ENCODE measurements at places on chromosomes 2 and 18.

DNA sequence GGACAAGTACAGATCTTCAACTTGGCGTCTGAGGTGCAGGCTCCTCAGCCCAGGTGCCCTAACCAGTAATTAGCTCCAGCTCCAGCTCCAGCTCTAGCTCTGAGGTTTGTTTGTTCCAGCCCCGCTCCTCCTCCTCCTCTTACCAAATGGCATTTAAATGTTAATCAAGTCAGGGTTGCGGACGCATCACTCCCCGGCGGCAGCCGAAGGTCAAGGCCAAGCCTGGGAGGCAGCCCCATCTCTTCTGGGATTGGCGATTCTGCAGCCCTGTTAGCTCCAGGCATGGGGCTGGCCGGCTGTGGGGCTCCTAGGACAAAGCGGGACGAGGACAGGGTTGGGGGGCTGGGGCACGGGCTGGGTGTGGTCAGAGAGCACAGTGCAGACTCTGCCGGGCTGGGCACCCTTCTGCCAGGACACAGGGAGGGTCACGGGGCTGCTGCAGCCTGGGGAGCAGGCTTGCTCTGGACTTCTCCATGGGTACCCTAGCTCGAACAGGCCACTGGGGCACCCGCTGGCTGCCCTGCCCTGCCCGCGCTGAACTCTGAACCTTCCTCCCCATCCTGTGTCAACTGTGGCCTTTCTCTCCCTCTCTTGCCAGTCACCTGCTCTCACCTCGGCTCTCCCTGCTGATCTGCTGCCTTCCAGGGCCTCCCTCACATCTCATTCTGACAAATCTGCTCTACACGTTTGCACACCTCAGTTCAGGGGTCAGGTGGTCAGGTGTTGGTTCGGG, 203.3 kb downstream of the CELF4 start:
- DNase-seq = no peak

- DNase-seq = no peak
Measured at GRCh38 chr2:535222-535621, 142.0 kb downstream of the TMEM18 start.

DNA sequence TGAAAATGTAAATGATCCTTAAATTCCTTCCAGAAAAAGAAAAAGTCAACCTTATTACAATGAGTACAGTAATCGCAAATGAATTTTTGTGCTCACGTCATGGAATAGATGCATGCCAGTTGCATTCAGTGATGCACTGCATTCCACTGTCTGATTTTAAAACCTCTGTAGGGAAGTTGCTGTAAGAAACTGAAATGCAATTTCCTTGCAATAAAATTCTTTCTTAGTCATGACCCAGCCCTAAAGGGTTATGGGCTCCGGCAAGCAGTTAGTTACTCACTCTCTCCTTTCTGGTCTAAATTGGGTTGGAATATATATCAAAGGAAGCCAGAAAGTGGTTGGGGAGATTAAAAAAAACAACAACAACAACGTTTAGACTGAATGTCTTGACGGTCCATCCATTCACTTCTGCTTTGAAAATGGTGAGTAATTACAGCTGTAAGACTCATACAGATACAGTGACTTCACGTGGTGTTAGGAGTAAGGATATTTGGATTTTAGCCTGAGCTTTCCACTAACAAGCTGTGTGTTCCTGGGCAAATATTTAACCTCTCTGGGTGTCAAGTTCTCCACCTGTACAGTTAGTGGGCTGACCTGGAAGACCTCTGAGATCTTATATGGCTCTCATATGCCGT, 8.6 kb upstream of the RND3 start:
- DNase-seq = no peak

DNA sequence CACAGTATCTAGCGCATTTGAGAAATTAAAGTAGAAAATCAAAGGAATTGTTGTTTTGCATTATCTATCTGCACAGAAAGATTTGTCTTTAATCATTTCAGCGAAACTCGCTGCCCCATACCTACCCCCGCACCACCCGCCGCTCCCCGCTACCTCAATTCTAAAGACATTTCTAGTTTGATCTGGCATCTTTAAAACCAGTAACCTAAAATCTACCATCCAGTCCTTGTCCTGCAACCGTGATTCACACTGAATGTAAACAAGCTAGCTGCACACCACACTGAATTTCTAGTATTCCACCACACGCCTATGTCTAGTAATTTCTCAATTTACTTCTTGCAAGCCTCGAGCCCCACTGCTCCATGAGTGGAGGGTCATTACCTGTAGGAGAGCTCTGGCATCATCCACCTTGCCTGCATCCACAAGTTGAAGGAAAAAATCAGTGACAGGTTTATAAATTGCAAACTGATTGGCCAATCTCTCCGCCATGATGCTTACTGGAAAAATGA, 60.1 kb downstream of the ABCG8 start:
- no peak for DNase-seq

DNA sequence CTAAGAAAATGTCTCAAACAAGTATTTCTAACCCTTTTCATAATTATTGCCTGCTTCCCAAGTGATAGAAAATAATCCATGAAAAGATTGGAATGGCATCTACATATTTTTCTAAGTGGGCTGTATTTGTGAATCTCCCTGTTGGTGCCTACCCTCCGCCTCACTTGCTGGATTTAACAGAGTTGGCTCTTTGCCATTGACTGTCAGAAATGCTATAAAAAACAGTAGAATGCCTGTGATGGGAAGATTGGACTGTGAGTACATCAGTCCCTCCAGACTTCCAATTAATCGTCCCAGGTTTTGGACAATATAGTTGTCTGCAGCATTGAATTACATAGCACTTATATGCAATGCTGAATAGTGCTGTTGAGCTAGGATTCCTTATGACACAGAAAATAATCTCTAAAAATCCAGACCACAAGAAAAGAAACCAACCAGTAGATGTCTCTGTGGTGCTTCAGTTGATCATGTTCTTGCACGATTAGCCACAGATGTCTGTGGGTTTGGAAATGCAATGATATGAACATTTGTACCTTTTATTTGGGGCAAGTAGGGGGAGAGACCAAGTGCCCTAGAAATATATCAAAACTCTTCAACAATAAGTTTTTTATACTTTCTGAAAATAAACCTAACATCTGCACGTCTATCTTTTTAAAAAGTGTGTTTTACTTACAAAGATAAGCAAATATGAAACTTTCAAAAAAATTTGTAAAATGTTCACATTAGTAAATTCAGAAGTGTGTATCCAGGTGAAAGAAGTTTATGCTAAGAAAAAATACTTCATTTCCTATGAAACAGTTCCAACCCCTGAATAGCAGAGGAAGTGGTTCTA, 88.5 kb downstream of the DYNAP start:
- no peak for DNase-seq

DNA sequence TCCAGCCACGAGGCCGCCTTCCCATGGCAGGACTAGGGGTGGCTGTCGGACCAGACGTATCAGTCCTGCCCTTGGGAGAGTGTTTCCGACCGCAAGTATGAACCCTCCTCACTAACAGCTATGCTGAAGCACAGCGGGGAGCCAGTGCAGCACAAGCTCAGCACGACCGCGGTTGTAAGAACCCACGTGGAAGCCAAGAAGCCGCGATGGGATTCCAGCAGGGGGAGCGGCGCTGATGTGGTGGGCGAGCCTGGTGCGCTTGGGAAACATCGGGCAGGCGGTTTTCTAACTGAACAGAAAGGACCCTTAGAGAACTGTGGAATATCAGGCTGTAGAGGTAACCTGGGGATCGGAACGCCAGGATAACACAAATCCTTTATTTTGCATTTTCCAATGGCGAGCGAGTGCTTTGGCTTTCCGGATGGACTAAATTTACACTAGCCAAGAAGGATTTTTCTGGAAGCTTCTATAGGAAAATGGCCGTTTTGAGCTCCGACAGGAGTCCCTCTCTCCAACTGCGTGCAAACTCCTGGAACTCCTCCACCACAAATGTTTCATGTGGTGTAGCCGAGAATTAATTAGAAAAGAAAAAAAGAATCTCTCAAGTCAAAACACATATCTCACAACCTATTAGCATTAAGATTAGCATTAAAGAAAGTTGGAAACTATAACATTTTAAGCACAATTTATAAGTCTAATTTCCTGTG, 132.0 kb upstream of the MYCN start:
- DNase-seq = no peak

DNA sequence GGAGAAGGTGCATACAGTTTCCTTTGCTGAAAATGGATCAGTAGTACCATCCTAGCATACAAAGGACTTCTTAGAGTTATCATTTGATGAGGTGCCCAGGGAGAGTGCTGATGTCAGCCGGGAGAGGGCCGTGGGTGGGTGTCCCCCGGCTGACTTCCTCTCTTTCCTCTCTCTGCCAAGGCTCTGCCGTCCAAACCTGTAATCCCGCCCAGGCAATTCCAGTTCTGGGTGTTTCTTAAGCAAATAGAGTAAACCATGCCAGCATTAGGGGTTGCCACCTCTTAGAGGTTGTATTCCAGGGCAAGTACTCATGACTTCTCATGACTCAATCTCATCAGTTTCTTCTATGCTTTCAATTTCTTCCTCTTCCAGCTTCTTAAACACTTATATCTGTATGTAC, 117.2 kb downstream of the GATA6 start:
- no peak for DNase-seq

DNA sequence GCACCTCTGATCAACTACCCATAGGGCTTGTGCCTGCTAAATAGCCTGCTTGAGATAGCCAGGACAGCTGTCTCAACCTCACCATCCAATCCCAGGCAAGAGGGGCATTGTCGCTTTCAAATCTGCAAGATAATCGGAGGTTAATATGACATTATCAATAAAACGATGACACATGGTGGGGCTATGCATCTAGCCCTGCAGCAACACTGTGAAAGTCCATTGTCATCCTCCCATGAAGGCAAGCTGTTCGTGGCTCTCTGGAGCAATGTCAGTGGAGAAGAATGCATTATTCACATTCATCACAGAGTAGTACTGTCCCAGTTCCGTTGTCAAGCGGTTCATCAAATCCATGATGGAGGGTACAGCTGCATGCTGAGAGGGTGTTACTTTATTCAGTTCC, 18.9 kb upstream of the KLHL23 start:
- DNase-seq = no peak

DNA sequence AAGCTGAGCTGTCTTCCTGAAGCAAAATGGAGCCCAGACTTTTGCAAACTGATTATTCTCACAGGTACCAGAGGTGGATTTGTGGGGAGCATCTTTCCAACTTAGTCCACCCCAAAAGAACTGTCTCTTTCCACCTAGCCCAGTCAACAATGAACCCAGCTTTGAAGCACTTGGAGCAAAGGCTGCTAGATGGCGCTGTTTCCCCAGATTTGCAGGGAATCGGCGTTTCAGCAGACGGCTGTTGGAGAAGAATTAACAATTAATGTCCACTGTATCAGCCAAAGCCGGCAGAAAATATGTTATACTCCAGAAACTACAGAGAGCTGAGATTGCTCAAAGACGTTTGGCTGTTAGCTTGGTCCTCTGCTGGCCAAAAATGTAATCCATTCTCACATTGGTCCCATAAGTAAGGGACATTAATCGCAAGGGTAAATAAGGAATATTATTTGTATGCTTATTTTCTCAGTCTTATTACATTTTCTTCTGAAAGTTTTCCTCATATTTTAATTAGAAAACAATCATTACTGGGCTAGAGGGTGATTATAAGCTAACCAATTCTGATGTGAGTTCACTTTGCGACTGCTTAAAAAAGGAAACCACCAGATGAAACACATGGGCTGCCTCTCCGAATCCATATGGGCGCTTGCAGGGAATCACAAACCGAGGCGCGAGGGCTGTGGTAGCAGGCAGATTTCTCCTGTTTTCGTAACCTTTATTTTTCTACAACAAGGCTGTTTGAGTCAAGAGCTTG, 423.8 kb upstream of the MEX3C start:
- peak; percentile 50 for DNase-seq

GRCh38 chr2:192162392-192163042, 32.2 kb downstream of the TMEFF2 start:
- DNase-seq = peak; percentile 70

DNA sequence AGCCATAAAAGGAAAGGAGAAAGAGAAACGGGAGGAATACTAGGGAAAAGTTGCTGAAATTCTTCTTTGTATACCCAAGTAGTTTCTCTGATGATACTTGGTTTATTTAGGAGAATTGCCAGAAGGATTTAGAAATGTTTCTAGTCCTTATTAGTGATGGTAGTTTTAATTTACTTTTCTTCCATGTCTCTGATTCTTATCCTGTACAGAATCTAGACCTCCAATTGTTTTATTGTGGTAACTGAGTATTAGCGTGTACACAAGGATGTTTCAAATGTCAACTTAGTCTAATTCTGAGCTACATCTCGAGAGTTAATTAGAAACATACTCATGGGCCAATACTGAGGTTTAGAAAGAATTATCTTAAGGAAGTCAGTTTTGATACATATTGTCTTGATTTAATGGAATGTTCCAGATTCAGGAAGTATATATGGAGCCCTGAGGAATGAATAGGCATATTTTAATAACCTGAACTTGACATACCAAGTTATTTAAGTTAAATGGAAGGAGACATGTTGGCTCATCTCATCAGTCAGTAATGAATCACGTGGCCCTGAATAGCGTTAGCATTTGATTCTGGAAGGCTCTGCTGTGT, 219.6 kb downstream of the LTBP1 start:
- DNase-seq = no peak

GRCh38 chr18:62631173-62631572, 84.2 kb upstream of the PHLPP1 start:
- DNase-seq = no peak

GRCh38 chr2:70558195-70558808, 4.7 kb upstream of the TGFA start:
- no peak for DNase-seq

- no peak for DNase-seq
Measured at GRCh38 chr2:222360146-222360545, 61.3 kb upstream of the PAX3 start.

- no peak for DNase-seq
Measured at GRCh38 chr2:37215250-37215649, 16.1 kb downstream of the CEBPZ start.

GRCh38 chr18:27794181-27794926, 382.6 kb downstream of the CDH2 start:
- DNase-seq = no peak

DNA sequence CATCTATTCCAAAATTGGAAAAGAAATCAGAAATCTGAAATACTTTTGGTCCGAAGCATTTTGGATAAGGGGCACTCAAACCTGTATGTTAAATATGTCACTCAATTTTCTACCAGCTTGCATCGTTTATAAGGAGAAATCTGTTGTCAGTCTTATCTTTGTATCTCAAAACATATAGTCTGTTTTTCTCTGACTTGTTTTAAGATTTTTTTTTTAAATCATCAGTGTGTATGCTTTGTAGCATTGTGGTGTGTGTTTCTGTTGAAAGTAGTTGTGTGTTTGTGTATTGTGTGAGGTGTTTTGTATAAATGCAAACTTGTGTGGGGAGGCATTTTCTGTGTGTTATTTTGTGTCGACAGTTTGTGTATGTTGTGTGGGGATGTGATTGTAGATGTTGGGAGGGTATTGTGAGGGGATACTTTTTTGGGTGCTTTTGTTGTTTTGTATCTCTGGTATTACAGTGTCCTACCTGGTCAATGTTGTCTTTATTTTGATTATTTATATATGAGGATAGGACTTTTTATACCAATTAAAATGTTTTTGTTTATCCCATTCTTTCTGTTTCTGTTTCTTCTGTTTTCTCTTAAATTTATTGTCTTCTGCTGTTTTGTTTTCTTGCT, 30.9 kb downstream of the SMCHD1 start:
- DNase-seq = no peak

- DNase-seq = no peak
Measured at GRCh38 chr18:22977847-22978701, 44.9 kb downstream of the RBBP8 start.
